CD4-positive, alpha-beta T cell treated with Interleukin-4 for 4 hours (primary cell): ENCODE measurements at places on chromosomes 2 and 18.

DNA sequence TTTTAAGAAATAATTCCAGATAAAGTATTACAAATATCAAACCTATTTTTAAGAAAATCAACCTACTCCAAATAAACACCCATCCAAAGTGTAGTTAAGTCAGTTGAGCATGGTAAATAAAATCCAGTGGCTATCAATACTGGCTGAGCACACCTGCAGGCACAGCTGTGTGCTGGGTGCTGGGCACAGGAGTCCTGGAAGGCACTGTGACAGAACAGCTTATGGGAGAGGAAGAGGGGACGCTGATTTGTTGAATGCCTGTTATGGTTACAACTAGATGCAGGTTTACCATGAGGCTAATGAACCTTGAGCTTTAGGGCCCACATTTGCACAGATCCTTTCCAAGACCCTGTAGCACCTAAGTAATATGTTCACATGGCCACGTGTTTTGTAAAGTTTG is 202.7 kb downstream of the MTX2 start:
- no peak for DNase-seq

DNA sequence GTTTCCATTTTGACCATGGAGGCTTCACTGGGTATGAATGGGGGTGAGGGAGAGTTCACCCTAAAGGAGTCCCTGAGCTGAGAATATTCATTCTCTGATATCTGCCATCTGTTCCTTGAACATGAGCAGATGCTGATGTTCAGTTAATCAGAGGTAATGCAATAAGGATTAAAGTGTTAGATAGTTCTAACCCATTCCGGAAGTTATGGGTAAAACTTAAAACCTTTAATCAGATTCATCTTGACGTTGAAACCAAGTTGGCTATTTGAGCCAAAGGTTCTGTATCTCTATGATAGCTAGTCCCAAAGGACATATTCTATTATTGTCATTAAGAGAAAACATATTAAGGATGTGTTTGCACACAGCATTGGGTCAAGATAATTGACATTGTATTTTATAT is 268.9 kb downstream of the PLCL1 start:
- DNase-seq: no peak

DNA sequence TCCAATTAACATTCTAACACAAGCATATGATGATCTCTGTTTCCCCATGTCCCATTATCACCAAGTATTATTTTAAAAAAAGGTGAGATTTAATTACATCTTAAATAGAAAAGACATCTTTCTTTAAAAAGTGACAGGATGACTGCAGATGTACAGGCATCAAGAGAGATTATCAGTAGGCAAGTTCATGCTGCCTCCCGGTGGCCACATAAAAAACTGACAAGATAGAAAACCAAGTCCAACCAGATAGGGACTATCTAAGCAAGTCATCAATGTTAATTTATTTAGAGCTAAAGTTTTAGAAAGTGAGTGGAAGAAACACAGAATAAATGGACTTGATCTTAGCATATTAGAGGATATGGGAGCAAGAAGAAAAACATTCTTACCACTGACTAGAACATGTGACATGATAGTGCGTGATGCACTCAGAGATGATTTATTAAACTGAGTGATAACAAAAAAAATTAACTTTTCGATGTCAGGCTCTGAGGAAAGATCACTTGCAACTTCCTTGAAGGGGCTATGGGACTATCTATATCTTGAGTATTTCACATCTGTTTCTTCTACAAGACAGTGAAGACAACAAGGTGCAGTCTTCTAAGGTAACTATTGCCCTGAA is 5.4 kb upstream of the TDRD15 start:
- no peak for DNase-seq

DNA sequence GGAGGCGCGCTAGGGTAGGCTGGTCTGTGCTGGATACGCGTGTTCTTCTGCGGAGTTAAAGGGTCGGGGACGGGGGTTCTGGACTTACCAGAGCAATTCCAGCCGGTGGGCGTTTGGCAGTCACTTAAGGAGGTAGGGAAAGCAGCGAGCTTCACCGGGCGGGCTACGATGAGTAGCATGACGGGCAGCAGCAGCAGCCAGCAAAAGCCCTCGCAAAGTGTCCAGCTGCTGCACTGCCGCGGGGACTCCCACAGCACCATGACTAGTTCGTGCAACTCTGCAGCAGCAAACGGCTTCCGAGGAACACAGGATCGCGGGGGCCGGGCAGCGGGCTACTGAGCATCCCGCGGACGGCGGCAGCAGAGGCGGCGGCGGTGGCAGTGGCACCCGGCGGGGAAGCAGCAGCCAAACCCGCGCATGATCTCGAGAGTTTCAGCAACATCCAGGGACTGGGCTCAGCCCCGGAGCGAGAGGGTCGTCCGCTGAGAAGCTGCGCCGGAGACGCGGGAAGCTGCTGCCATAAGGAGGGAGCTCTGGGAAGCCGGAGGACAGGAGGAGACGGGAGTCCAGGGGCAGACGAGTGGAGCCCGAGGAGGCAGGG is 368 bp downstream of the TMEFF2 start:
- no peak for DNase-seq

DNA sequence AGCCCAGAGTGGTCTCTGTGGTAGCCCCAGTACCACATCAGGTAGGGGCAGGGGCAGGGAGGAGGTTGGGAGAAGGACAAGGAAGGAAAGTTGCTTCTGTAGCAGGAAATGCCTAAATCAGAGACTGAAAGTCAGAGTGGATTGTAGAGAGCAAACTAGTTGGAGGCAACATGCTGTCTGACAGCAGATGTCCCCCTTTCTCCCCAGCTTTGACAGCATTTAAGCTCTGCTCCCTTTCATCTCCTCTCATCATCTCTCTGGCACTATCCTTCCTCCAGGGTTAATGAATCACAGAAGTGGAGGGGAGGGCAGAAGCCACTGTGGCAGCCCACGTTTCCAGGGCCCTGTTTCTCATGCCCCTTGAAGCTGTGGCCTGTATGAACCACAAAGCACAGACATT is 50.4 kb downstream of the BOD1L2 start:
- DNase-seq: no peak

DNA sequence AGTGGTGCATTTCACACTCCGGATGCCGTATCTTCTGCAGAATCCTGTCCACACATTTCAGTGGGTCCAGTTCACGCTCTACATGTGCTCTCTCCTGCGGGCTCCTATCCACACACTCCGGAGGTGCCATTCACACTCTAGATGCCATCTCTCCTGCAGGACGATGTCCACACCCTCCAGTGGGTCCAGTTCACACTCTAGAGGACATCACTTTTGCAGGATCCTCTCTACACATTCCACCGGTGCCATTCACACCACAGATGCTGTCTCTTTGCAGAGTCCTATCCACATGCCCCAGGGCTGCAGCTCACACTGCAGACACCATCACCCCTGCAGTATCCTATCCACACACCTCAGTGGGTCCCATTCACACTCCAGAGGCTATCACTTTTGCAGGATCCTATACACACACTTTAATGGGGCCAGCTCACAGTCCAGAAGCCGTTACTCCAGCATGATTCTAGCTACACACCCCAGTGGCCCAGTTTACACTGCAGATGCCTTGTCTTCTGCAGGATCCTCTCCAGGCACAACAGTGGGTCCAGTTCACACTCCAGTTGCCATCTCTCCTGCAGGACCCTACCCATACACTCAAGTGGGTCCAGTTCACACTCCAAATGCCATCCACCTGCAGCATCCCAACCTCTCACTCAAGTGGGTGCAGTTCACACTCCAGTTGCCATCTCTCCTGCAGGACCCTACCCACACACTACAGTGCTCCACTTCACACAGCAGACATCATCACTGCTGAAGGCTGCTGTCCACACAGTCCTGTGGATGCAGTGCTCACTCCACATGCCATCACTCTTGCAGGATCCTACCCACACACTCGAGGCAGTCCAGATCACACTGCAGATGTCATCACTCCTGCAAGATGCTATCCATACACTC is 2.1 kb upstream of the PXDN start:
- no peak for DNase-seq

- peak; percentile 50 for DNase-seq
Observed at GRCh38 chr18:51153659-51154371, 43.7 kb downstream of the MEX3C start.

DNA sequence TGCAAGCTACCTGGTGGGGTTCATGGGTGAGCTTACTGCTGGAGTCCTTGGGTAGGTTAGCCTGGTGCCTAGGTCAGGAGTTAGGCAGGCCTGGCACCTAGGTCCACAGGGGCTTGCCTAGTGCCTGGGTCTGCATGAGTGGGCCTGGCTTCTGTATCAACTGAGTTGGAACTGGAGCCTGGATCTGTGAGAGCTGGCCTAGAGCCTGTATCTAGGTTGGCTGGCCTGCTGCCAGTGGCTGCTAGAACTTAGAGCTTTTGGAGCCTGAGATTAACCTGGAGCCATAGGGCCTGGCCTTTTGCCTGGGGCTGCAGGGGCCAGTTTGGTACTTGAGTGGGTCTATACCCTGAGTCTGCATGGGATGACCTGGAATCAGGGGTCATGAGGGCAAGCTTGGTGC is 679.4 kb downstream of the NUP35 start:
- DNase-seq: no peak

GRCh38 chr2:85191157-85191556 is 58.0 kb downstream of the TCF7L1 start:
- no peak for DNase-seq

- no peak for DNase-seq
Observed at GRCh38 chr2:27118525-27119329, at the start of gene CGREF1. Gene CGREF1 (minus strand): TSS chr2:27119128. CDS start chr2:27104366, 14,762 bp downstream.

DNA sequence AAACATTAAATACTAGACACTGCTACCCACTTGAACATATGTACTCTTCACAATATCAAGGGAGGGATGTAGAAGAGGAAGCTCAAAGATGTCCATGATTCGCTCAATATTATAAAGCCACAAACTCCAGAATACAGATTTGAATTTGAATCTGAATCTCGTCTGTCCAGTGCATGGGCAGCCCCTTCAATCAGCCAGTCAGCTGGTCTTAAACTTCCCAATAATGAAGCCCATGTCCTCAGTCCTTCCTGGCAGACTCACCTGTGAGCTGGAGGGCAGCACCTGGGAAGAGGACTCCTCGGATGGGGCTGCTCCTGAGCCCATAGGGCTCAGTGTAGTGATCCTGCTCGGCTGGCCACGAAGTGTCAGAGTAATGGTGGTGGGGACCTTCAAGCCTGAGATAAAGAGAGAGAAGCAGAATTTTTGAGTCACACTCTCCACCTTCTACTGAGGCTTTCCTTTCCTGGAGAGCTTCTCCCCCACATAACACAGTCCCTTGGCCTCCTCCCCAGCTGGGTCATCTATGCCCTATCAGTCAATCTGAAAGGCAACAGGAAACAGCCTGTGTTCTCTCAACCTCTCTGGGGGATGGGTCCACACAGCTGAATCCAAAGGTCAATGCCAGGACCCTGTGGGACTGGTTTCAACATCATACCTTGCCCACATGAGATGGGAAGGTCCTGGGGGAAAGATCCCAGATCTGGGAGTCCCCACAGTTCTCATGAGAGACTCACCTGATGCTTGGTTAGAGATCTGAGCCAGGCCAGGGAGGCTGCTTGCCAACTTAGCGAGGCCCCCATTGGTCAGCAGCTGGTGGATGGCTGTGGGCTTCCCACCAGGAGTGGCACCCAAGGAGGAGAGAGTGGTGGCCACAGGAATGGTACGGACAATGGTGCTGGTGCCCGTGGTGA is 36.5 kb downstream of the KANSL3 start:
- DNase-seq: no peak

- no peak for DNase-seq
Observed at GRCh38 chr2:178843697-178844096, 36.5 kb upstream of the TTN start.

DNA sequence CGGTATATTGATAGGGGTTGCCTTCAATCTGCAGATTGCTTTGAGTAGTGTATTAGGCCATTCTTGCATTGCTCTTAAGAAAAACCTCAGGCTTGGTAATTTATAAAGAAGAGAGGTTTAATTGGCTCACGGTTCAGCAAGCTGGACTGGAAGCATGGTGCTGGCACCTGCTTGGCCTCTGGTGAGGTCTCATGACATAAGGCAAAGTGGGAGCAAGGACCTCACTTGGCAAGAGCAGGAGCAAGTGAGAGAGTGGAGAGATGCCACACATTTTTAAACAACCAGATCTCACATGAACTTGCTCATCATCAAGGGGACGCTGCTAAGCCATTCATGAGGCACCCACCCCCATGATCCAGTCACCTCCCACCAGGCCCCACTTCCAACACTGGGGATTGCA is 4.9 kb downstream of the MAP3K2 start:
- no peak for DNase-seq

- no peak for DNase-seq
Observed at GRCh38 chr2:71561441-71562267, 108.3 kb downstream of the DYSF start.

DNA sequence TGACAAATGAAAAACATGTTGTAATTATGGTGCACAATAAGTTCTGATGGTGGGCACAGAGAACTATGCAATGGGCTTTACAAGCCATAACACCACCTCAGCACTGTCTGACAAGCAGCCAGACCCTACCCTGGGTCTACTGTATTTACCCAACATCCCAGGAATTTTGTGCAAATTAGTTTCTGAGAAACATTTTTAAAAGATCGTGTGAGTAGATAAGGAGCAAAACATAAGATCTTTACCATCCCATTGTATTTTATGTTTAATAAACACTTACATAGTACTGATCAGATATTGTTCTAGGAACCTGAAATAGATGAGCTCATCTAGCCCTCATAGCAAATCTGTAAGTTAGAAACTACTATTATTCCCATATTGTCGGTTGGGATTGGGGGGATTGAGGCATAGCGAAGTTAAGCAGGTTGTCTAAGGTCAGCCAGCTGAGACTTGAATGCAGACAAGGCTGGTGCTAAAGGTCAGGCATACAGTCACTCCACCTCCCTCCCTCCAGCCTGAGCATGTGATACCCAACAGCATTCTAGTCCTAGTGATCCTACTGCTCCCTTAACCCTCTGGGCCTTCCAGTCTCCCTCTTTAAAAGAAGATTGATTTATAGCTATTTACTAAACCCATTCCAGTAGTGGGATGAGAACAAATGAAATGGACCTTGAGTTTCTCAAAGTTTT is 67.4 kb upstream of the STAM2 start:
- no peak for DNase-seq

GRCh38 chr18:50297621-50298442 is 10.3 kb upstream of the CXXC1 start:
- DNase-seq: peak; percentile 52

DNA sequence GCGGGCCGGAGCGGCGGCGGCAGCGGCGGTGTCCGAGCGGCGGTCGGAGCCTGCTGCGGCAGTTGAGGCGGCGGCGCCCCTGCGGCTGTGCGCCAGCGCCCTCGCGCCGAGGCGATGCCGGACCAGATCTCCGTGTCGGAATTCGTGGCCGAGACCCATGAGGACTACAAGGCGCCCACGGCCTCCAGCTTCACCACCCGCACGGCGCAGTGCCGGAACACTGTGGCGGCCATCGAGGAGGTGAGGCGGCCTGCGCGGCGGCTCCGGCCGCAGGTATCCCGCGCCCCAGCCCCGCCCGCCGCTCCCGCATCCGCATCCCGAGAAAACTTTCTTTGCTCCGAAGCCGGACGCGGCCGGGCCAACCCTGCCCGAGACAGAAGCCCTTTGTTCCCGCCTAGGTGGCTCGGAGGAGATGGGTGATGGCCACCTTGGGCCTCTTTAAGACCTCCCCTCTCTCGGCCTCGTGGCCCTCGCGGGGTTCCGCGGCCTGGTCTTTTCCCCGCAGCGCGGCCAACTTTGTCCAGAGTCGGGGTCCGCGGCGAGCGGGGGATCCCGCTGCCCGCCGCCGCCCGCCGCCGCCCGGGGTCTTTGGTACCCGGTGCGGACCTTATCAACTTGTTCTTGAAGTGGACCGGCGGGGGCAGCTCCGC is 504 bp downstream of the ASAP2 start:
- DNase-seq: no peak
